Aortic smooth muscle cell (primary cell): ENCODE measurements at places on chromosomes 7 and 10. TPM values are rescaled to one million over a fixed set of nuclear protein-coding genes. Genes with fewer than 3 reads are reported as not detected.

Gene RNF148
- 0.40 and 0.99 TPM in 2 replicates for total RNA-seq

Gene GRID1
- 0.06 TPM in 1 of 2 replicates, not detected in the other for total RNA-seq

Gene FRMD4A
- 45.0 and 58.9 TPM in 2 replicates for total RNA-seq

Gene OR9A2
- not detected in 2 replicates for total RNA-seq

Gene AGR3
- not detected in 2 replicates for total RNA-seq

Gene CAMK1D
- 4.1 and 6.2 TPM in 2 replicates for total RNA-seq

Gene ARHGEF5
- total RNA-seq, result 2.0 TPM in 2 replicates

Gene OPALIN
- not detected in 2 replicates for total RNA-seq

Gene CALHM3
- not detected in 2 replicates for total RNA-seq

Gene DNA2
- 6.0 and 6.9 TPM in 2 replicates for total RNA-seq

Gene IL6
- 4.2 and 6.7 TPM in 2 replicates for total RNA-seq

Gene RASA4B
- total RNA-seq, result 13.3 and 19.4 TPM in 2 replicates

Gene EBF3
- total RNA-seq, result 0.81 and 1.7 TPM in 2 replicates

Gene PLA2G12B
- total RNA-seq, result not detected in 2 replicates

Gene VIPR2
- total RNA-seq, result 0.06 and 0.13 TPM in 2 replicates

Gene ZKSCAN1
- total RNA-seq, result 33.3 and 42.2 TPM in 2 replicates

Gene GPR15LG
- total RNA-seq, result not detected in 2 replicates

Gene CCDC3
- total RNA-seq, result 7.5 and 21.1 TPM in 2 replicates

Gene MNX1
- not detected in 2 replicates for total RNA-seq

Gene INSYN2A
- total RNA-seq, result 0.06 TPM in 1 of 2 replicates, not detected in the other

Gene MKI67
- 12.4 and 15.7 TPM in 2 replicates for total RNA-seq

Gene TAS2R4
- 0.99 and 1.2 TPM in 2 replicates for total RNA-seq

Gene REPIN1
- 39.7 and 43.3 TPM in 2 replicates for total RNA-seq

Gene SLC39A12
- total RNA-seq, result not detected in 2 replicates

Gene GLI3
- total RNA-seq, result 3.0 and 3.7 TPM in 2 replicates

Gene PLXNA4
- total RNA-seq, result 1.5 and 2.0 TPM in 2 replicates

Gene OGDH
- 74.4 and 92.9 TPM in 2 replicates for total RNA-seq

Gene AGAP9
- 2.0 and 3.3 TPM in 2 replicates for total RNA-seq

Gene HECW1
- total RNA-seq, result under 0.01 and 0.40 TPM in 2 replicates

Gene WNT16
- under 0.01 and 0.06 TPM in 2 replicates for total RNA-seq

Gene AKR1C1
- total RNA-seq, result 330 and 378 TPM in 2 replicates

Gene LRRN3
- 12.4 and 42.8 TPM in 2 replicates for total RNA-seq

Gene AKR1B15
- total RNA-seq, result not detected in 2 replicates

Gene FGF8
- total RNA-seq, result not detected in 2 replicates

Gene EPDR1
- 51.2 and 99.0 TPM in 2 replicates for total RNA-seq

Gene LRRC18
- not detected in 2 replicates for total RNA-seq

Gene PSMG3
- total RNA-seq, result 21.8 and 26.0 TPM in 2 replicates

Gene PNLIPRP1
- total RNA-seq, result not detected in 2 replicates

Gene ZNF775
- 3.3 and 3.5 TPM in 2 replicates for total RNA-seq

Gene MARVELD1
- total RNA-seq, result 19.3 and 29.8 TPM in 2 replicates

Gene IPMK
- 3.2 TPM in 2 replicates for total RNA-seq

Gene OR2A42
- total RNA-seq, result 0.06 TPM in 1 of 2 replicates, not detected in the other

Gene ATOH7
- under 0.01 TPM in 1 of 2 replicates, not detected in the other for total RNA-seq

Gene CNNM1
- total RNA-seq, result under 0.01 TPM in 1 of 2 replicates, not detected in the other

Gene CUZD1
- total RNA-seq, result 0.13 and 0.44 TPM in 2 replicates

Gene GALNT11
- total RNA-seq, result 63.1 and 65.2 TPM in 2 replicates
